ENCODE measurements at places on chromosomes 6 and 20.

DNA sequence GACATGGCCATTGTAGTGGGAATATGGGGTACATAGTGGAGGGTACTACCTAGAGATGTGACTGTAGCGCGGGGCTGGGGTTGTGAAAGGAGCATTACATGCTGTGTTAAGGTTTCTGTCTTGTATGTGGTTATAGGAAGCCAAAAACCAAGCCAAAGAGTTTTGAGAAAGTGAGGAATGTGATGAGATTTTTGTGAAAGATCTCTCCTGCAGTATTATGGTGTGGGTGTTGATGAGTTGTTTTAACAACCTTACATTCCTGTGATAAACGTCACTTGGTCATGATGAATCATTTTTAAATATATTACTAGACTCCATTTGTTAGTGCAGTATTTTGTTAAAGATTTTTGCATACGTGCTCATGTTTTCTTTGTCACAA lies 48.9 kb downstream of the ZFAND3 start:
- DNase-seq, result no peak

DNA sequence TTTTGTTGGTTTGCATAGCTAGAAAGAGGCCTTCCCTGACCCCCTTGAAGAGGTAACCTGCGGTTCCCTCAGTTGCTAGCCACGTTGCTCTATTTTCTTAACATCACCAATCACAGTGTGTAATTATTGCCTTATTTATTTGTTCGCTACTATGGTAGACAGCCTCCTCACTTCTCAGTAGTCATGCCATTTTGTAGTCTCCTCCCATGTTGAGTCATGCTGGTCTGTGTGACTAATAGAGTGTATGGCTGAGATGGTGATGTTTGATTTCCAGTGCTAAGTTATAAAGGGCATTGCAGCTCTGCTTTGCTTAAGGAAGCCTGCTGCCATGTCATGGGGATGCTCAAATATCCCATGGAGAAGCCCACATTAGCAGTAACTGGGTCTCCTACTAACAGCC lies 236.6 kb upstream of the CHD6 start:
- DNase-seq, result no peak

- no peak for DNase-seq
These were observed 33.7 kb upstream of the FOXQ1 start for GRCh38 chr6:1278061-1278720.

DNA sequence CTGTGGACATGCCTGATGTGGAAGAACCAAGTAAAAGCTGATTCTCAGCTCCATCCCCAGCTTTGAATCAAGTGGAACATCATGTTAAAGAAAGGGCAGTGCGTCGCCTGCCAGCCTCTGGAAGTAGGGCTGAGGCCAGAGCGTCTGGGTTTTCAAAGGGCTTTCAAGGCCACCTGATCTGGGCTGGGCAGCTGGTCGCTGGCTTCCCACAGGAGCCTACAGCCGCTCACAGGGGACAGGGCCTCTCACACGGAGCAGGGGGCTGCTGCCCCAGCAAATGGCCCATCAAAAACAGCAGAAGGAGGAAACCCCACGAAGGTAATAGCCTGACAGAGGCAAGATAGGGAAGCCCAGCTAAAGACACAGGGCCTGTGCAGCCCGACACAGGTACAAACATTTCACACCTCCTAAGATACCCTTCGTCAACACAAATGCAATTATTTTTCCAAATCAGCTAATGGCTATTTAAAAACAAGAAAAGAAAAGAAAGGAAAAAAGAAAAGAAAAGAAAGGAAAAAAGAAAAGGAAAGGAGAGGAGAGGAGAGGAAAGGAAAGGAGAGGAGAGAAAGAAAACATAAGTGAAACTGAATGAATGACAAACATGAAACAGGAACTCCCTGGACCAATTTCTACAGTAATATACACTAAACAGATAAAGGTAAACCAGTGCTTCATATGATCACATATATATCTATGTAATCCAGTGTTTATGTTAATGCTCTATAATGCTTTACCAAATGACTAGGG lies 24.8 kb downstream of the RRBP1 start:
- no peak for DNase-seq

DNA sequence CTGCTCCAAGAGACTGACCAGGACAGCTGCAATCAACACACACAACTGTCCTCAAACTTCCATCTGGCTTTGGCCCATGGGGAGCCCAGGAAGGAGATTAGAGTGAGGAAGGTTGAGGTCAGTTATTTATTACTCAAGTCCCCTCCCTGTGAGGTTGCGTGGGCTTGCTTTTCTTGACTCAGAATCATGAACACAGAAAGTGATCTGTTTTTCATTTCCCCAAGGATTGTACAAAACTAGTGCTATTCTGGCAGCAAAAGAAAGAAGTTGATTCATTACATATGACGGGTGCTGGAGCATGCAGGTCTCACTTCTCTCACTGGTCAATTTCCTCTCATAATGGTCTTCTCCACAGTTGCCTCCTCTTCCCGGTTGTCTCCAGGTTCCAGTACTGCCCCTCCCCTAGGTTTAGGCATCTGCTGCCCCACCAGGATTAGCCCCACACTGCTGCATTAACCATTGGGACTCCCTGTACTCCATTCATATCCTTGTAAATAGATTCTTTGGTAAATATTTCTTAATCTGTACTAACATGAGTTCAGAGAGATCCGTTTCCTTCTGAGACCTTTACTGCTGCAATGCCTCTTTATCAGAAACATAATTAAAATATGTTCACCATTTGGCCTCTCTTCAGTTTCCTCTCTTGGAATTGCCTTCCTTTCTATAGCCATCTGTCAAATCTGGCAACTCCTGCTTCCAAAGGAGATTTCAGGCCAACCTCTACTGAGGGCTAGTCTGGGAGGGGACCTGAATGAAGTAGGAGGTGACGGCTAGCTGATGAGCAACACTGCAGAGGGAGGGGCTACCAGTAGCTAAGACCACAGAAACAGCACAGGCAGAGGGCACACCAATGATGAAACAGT lies 888.8 kb downstream of the QKI start:
- no peak for DNase-seq

- no peak for DNase-seq
These were observed 9.1 kb downstream of the MTRF1L start for GRCh38 chr6:152993431-152993830.

DNA sequence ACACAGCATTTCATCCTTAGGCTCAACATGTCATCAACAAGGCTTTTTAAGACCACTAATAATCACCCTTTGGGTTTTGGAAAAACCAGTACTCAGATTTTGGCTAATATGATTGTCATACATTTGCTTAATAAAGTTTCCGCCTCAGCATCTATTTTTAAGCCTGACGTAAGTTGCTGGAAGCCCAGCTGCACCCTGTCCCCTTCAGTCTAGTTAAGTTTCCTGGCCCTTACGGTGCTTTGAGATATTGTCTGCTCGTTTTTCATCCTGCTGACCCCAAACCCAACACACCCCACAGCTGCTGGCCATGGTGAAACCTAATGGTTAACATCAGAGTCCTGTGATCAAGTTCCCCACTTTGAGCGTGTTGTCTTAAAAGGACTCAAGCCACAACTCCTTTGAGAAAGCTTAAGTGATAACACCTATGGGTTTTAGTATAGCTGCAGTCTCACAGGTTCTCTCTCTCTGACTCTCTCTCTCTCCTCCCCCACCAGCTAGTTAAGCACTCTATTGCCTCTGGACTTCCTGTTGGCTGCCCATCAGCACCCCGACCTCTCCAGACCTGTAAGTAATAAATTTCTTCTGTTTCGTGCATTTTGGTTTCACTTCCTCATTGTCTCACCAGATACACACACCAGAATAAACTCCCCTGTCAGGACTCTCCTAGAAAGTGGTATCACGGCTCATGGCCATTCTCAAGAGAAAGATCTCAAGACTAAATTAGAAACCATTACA lies 802.0 kb downstream of the C6orf118 start:
- DNase-seq, result no peak

GRCh38 chr6:3195695-3196497 lies 31.6 kb downstream of the TUBB2B start:
- no peak for DNase-seq

DNA sequence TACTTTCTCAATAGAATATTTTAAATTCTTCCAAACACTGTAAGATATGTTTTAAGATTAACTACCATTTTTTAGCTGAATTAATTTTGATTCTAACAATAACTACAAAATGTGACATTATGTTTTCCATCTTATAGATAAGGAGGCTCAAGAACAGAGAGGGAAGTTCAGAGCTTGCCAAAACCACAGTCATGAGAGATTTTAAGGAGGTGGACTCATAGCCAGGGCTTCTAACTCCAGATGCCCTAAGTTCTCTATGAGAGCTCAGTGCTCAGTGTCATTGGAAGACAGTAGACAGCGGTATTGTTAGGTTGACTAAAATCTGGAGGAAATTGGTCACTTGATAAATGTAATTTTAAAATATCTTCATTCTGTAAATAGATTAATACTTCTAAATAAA lies 144.2 kb downstream of the PACRG start:
- DNase-seq, result no peak

DNA sequence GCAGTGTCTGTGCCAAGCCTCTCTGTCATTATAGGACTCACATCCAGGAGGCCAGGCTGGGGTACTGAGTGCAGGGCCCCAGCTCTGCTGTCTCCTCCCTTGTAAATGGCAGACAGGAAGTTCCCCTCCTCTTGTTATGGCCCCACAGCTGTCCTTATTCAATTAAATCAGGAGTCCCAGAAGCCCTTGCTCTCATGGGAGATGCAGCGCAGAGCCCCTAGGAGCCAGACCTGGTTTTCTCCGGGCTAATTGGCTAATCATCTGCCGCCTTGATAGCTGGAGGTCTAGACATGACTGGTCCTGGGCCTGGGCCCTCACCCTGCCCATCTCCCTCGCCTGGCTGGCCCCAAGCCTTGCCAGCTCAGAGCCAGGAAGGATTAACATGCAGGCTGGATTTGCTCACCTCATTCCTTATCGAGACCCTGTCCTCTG lies 172.0 kb downstream of the VEGFA start:
- DNase-seq, result no peak

- no peak for DNase-seq
These were observed 15.0 kb downstream of the TRAPPC3L start for GRCh38 chr6:116530436-116530835.

DNA sequence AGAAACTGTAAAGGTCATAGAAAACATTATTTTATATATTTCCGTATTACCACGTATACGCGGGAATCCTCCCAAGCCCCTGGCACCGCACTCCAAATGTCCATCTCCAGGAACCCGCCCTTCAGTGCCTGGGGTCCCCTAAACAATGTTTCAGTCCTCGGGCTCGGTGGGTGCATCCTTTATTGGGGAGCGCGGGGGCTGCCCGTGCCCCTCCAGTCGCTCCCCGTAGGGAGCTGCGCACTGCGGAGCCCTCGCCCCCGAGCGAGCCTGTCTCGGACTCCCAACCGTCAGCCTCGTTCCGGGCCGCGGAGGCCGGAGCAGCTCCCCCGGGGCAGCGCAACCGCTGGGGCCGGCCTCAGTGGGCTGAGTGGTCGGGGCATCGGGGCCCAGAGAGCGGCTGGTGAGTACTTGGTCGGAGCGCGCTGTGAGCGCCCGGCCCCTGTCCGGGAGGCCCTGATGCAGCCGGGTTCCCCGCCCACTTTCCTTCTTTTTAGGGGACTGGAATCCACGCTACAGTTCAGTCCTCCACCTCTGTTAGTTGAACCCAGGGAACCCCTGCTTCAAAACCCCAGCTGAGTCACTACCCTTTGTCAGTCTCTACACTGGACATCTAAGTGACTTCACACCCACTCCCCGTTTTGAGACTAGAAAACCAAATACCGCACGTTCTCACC lies at the start of gene DNAH8:
TSS of gene DNAH8 (plus strand) at position 296 of the 674 bp plus-strand sequence. CDS start 7,499 bp downstream, outside the sequence.
- DNase-seq, result peak; percentile 12

DNA sequence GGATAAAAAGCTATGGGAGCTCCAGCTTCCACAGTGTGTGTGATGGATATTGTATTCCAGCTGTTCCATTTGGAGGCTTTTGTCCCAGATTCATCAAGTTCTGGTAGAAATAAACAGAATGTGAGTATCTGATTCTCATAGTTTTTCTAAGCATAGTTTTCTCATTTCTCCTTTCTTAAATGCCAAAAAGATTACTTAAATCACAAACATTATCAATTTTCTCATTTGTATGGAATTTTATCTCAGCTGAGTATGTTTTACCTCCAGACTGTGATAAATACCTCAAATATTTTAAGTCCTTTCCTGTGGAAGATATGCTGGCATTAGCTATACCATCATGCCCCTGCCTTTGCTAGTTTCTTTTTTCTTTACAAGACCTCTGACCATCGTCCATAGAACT lies 767.3 kb downstream of the TFAP2A start:
- DNase-seq, result no peak

DNA sequence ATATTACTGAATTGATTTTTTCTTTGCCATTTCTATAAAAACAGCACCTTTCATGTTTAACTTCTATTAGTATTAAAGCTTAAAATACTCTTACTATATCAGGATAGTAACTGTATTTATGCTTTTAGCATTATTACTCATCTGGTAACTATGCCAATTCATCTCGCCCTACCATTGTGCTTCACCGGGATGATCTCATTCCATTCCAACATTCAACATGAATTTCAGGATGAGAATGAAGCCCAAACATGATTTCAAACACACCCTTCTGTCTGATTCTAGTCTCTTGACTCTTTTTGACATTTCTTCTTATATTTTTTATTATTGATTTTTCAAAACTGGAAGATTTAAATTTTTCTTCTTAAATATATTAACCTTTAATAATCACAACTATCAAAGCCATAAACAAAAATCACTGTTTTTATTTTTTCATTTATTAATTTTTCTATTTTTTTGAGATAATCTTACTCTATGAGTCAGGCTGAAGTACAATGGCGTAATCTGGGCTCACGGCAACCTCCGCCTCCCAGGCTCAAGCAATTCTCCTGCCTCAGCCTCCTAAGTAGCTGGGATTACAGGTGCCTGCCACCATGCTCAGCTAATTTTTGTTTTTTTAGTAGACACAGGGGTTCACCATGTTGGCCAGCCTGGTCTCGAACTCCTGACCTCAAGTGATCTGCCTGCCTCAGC lies 46.7 kb downstream of the GJA1 start:
- no peak for DNase-seq

DNA sequence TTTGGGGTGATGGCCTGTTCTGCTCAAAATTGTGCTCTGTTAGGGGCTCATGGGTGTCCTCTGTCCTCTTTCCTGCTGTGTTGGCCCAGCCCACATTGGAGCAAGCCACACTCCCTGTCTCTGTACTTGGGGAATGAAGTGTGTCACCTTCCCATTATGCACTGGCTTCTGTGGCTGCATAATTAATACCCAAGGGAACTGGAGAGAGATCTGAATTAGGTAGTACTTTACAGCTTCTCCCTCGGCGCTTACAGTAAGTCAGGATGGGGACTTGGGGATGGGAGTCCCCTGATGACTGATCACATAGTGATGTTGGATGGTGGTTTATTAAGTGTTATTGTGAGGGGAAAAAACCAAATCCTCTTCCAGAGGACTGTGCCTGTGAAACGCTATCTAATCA lies 116.6 kb downstream of the FOXO3 start:
- DNase-seq, result no peak

GRCh38 chr20:25087186-25087929 lies 5.4 kb upstream of the VSX1 start:
- no peak for DNase-seq

Measured in activated CD4-positive, alpha-beta T cell treated with anti-CD3 and anti-CD28 coated beads, Interleukin-2, amount 10 ng/mL, durations not matched to agents 7 days and 5 days (primary cell).